T-helper 1 cell (primary cell): ENCODE measurements at places on chromosomes 7 and 10.

GRCh38 chr7:107233981-107234380, 65.2 kb downstream of the HBP1 start:
- no peak for DNase-seq

GRCh38 chr7:80440883-80441282, 71.0 kb downstream of the GNAT3 start:
- no peak for DNase-seq

- no peak for DNase-seq
Observed at GRCh38 chr10:97827702-97828291, 21.8 kb upstream of the GOLGA7B start.

DNA sequence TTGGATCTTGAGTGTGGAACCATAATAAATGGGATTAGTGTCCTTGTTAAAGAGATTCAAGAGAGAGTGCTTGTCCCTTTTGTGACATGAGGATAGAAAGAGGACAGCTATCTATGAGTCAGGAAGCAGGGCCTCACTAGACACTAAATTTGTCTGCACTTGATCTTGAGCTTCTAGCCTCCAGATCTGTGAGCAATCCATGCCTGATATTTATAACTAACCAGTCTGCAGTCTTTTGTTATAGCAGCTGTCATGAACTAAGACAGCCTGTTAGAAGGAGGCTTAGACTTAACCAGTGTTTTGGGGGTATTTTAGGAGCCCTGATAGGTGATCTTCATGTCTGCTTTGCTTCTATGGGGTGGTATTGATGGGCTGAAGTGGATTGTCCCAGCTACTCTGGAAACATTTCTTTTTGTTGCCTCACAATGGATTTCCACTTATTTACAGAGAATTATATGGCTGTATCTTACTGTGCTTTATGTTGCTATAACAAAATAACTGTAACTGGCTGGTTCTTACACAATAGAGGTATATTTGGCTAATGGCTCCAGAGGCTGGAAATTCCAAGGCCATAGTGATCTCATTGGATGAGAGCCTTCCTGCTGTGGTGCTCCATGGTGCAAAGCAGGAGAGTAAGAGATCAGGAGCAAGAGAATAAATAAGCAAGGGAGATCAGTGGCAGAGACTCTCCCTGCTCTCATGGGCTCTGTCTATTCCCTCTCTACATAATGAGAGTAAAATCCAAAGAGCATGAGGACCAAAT, 23.4 kb upstream of the AKR1C3 start:
- no peak for DNase-seq

DNA sequence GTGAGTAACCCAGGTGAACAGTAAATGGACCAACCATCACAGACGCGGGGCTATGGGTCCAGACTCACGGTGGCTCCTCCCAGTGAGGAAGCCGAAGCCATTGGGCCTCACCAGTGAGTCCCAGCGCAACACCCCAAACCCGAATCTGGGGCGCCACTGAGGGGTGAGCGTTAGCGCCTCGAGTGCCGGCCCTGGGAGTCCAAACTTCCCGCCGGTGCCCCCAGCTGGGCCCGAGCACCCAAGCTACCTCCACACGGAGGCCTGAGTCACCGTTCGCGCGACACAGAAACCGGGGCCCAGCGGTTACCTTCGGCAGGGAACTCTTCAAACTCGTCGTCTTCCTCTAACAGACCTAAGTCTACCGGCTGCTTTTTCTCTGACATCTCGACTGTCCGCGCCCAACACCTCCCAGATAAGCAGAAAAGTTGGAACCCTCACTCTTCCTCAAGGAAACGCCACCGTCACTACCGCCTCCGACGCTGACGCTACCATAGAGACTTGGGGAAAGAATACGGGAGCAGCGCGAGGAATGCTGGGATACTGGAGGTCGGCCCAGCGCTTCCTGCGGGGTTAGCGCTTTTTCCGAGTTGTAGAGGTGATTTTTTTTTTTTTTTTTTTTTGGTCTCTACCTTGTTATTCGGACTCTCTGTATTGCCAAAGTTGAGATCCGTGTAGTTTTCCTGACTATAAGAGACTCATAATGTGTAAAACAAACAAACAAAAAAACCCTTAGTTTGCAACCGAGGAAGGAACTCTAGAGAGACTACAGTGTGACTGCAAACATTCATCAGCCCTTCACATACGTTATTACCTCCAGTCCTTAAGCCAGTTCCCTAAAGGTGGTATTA, at the start of gene SEM1:
Gene SEM1 (minus strand): TSS at position 466 of the 848 bp plus-strand sequence. CDS start 83 bp downstream, at position 383.
- peak; percentile 41 for DNase-seq

- DNase-seq: no peak
Observed at GRCh38 chr10:49230004-49230403, 41.8 kb upstream of the TMEM273 start.

GRCh38 chr10:26593896-26594295, 103.6 kb upstream of the PDSS1 start:
- no peak for DNase-seq
